ENCODE measurements at places on chromosomes 7 and 10. TPM values are rescaled to one million over a fixed set of nuclear protein-coding genes. Genes with fewer than 3 reads are reported as not detected.

DNAH11 gene
- under 0.01 TPM for total RNA-seq

AOAH gene
- not detected for total RNA-seq

ADARB2 gene
- not detected for total RNA-seq

SFTPA1 gene
- total RNA-seq = not detected

IFRD1 gene
- total RNA-seq = 62.2 TPM

BHLHA15 gene
- not detected for total RNA-seq

SPDYE5 gene
- total RNA-seq = not detected

PON1 gene
- total RNA-seq = not detected

TUBAL3 gene
- total RNA-seq = not detected

CLCN1 gene
- under 0.01 TPM for total RNA-seq

LEP gene
- not detected for total RNA-seq

MKI67 gene
- 21.2 TPM for total RNA-seq

SVOPL gene
- not detected for total RNA-seq

CYP3A4 gene
- total RNA-seq = not detected

C10orf143 gene
- total RNA-seq = under 0.01 TPM

PDSS1 gene
- 4.2 TPM for total RNA-seq
